ENCODE measurements at places on chromosomes 11 and 22.

DNA sequence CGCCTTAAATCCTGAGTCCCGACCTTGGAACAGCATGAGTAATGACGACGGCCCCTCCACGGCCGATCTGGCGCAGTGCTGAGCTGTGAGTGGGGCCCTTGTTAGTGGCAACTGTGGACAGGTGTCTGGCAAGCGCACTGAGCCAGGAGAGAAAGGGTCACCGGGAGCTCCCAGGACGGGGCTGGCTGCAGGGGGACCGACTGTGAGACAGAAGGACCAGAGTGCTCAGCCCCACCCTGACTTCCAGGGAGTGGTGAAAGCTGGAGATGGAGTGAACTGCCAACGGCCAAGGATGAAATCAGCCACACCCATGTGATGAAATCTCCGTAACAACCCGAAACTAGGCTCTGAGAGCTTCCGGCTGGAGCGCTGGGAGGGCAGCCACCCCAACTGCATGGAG, 228.6 kb downstream of the BRD1 start:
- no peak for DNase-seq

- DNase-seq, result no peak
These were observed 701.6 kb downstream of the KCNA4 start for GRCh38 chr11:29315275-29315674.

DNA sequence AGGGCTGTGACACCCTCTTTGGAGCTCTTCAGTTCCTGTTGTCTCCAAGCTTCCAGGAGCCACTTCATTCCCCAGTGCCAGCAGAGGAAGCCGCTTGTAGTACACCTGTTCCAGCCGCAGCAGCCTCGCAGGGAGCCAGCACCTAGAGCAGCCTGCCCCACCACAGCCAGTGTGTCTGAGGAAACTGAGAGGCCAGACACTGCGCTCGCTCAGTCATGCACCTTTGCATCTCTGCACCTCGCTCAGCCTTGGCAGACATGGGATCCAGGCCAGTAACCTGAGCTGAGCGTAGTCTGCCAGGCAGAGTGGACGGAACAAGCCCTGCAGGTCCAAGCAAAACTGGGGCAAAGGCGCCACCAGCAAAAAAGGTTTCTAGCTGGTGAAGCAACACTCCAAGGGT, 1072.1 kb downstream of the JRKL start:
- no peak for DNase-seq

DNA sequence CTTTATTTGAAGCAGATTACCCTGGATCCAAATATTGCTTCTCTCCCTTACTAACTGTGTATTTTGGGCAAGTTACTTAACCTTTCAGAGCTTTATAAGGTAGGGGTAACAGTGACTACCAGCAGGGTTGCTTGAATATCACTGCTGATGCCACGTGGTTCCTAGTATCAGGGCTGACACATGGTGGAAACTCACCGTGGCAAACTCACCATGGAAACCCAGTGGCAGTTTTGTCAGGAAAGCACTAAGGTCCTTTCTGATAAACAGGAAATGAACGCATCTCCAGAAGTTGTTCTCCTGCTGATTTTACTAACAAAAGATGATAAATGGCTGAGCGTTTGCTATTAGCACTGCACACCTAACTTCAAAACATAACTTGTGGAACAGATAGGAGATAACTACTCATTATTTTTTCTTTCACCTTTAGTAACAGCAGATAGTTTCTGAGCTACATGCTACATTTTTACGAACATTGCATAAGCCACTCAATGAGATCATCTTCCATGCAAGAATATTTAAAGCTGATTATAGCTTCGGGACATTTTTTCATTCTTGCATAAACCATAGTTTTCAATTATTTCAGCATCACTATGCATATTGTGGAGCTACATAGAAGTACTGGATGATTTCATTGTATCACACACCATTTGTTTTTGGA, 59.7 kb upstream of the RAG2 start:
- DNase-seq, result no peak

GRCh38 chr22:29032014-29032475, 29.6 kb downstream of the C22orf31 start:
- DNase-seq, result no peak

DNA sequence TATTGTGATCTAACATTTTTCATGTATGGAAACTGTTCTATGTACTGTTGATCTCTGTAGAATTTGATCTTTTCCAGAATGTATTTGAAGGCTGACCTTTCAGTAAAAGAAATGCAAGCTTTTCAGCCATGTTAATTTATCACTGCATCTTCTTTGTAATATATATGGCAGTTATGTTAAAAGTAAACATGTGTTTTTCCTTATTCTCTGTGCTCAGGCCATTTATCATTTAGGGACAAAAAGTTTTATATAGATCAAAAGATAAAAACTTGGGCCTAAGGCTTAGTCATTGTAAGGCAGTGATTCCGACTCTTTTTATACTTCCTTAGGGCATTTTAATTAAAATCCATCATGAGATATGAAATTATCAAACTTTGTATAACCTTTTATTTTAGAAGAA, 48.7 kb downstream of the KDM2A start:
- no peak for DNase-seq

GRCh38 chr22:17964643-17965042, 59.7 kb downstream of the MICAL3 start:
- no peak for DNase-seq

- no peak for DNase-seq
These were observed 247.3 kb downstream of the MN1 start for GRCh38 chr22:27554106-27554811.

DNA sequence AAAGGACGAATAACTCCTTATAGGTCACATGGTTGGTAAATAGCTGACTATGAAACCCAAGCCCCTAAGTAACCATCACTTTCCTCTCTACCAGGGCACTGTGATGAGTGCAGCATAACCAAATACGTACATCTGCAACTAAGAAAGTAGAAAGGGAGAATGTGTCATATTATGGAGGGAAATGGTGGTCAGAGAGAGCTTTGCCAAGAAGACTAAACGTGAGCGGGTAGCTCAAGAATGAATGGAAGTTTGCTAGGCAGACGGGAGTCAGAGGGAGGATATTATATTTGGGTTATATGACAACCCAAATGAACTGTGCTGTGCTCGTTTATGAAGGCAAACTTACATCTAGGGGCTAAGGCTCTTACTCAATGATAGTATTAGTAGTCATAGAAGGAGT, 537.3 kb downstream of the OPCML start:
- no peak for DNase-seq

- DNase-seq, result no peak
These were observed 165.7 kb downstream of the CADM1 start for GRCh38 chr11:115338476-115338875.

- no peak for DNase-seq
These were observed 7.2 kb downstream of the PPFIBP2 start for GRCh38 chr11:7520981-7521487.

DNA sequence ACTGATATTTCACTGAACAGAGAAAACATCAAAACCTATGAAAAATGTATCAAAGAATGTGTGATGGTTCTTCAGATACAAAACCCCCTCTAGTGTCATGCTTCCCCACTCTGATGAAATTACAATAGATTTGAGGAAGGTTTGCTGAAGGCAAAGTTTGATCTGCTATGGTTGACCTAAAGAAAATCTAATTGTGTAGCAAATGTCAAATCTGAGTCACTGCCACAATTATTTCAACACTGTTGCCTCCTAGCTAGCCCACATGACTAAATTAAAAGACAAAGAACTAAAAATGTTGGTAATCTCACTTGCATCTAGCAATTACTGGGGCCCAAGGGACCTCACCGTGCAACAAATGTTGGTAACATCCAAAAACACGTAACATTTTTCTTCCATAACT, 728.0 kb downstream of the DLG2 start:
- DNase-seq, result no peak

DNA sequence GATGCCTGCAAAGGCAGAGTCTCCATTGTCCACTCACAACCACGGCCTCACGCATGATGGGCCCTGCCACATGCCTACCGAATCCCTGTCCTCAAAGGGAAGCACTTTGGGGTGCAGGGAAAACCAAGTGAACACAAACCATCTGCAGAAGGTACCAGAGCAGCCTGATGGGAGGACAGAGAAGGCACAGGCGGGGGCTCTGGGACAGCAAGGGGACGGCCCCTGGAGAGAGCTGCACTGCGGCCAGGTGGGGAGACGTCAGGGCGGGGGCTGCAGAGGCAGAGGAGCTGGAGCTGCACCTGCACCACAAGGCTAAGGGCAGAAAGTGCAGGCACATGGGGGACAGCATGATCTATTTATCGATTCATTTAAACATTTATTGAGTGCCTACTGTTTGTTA, 1056.0 kb downstream of the TBC1D22A start:
- DNase-seq, result no peak

DNA sequence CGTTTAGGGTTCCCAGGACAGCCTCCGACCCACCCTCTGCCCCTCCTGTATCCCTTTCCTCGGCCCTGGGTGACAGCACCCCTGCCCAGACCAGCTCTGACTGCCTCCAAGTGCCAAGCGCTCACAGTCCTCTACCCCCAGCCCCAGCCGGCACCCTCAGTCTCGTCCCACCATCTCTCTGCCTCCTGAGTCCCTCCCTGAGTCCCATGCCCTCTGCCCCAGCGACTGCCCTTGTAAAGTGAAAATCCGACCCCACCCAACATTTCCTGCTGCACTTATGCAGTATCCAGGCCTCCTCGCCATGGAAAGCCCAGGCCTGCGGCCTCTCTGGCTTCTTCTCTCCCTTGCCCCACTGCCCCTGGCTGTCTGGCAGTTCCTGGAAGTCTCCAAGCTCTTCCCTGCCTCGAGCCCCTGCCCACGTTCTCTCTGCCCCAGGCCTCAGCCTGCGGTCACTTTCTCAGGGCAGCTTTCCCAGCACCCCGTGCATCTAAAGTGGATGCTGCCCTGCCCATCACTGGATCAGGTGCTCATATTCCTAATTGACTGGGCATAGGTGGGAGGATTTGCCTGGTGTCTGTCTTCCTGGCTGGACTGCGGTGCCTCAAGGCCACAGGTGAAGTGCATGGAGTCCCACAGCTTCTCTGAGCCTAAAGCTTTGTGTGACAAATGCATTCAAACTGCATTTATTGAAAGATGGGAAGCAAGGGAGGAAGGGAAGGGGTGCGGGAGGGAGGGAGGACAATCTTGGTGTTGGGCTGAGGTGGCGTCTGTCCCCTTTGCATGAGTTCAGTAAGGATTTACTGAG, 17.7 kb upstream of the IL2RB start:
- no peak for DNase-seq

GRCh38 chr11:119759324-119759723, 30.3 kb upstream of the NECTIN1 start:
- no peak for DNase-seq

- DNase-seq, result no peak
These were observed 37.9 kb downstream of the B3GAT1 start for GRCh38 chr11:134374171-134374570.

GRCh38 chr11:106828576-106828975, 189.7 kb downstream of the GUCY1A2 start:
- DNase-seq, result no peak

DNA sequence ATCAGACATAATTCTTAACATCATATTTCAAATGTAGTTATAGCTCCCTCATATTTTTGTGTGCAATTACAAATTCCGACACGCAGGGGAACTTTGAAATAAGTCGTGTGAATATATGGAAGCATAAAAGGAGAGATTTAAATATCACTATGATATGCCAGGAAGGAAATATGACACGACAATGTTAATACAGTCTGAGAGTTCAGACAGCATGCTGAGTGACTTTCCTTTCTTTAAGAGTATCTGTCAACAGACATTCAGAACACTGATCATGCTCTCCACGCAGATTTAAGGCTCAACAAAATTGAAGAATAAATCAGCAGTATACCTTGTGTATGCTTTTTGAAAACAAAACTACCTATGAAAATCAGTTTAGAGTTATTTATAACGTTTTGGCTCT, 232.6 kb upstream of the CARD18 start:
- no peak for DNase-seq
